ENCODE measurements at places on chromosomes 11 and 22.

GRCh38 chr22:49199224-49199623, 628.4 kb downstream of the BRD1 start:
- no peak for DNase-seq

- DNase-seq, result no peak
These were observed 12.4 kb downstream of the THAP12 start for GRCh38 chr11:76368490-76368889.

DNA sequence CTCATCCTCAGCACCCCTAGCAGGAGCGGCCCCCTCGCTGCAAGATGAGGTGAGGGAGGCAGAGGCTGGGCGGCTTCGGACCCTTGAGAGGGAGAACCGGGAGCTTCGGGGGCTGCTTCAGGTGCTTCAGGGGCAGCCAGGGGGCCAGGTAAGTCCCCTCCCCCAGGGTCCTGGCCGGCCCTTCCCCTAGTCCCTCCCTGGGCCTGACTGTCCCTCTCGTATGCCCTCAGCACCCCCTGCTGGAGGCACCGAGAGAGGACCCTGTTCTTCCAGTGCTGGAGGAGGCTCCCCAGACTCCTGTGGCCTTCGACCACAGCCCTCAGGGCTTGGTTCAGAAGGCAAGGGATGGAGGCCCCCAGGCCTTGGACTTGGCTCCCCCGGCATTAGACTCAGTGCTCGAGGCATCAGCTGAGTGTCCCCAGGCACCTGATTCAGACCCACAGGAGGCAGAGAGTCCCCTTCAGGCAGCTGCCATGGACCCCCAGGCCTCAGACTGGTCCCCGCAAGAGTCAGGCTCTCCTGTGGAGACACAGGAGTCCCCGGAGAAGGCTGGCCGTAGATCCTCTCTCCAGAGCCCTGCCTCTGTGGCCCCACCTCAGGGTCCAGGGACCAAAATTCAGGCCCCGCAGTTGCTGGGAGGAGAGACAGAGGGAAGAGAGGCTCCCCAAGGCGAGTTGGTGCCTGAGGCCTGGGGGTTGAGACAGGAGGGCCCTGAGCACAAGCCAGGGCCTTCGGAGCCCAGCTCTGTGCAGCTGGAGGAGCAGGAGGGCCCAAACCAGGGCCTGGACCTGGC, 4.0 kb downstream of the CCDC88B start:
- DNase-seq, result no peak

DNA sequence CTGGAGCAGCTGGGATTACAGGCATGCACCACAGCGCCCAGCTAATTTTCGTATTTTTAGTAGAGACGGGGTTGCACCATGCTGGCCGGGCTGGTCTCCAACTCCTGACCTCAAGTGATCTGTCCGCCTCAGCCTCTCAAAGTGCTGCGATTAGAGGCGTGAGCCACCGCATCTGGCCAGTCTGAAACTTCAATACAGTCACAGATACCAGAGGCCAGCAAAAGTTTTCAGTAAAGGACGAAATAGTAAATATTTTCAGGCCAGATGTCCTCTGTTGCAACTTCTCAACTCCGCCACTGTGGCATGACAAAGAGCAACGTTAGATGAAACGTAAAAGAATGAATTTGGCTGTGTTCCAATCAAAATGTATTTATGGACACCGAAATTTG, 403.6 kb downstream of the MN1 start:
- no peak for DNase-seq

GRCh38 chr22:43731988-43732387, 80.1 kb downstream of the EFCAB6 start:
- DNase-seq, result no peak

Data from LoVo (cell line).